Brain pericyte (primary cell): ENCODE measurements at places on chromosomes 6 and 20.

- DNase-seq: no peak
These were observed 8.3 kb downstream of the SLC13A3 start for GRCh38 chr20:46642969-46643343.

DNA sequence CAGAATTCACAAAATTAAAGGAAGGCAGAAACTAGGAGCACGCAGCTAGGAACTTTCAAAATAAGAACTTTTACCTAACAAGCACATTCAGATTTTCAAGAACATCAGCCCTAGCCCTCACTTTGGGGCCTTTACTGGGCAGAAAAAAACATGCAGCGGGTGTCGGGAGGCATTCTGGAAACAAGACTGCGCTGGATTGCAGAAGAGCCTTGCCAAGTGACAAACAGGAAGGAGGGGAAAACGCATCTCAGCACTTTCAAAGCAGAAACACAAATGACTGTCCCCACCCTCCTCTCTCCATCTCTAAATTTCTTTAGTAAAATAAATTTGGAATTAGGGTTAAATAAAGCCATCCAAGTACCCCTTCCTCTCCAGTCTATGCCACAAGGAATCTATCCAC lies 74.6 kb upstream of the RREB1 start:
- no peak for DNase-seq

GRCh38 chr20:2741881-2742280 lies 49.3 kb downstream of the EBF4 start:
- DNase-seq: no peak

GRCh38 chr20:5031206-5031557 lies 29.9 kb upstream of the SLC23A2 start:
- no peak for DNase-seq

DNA sequence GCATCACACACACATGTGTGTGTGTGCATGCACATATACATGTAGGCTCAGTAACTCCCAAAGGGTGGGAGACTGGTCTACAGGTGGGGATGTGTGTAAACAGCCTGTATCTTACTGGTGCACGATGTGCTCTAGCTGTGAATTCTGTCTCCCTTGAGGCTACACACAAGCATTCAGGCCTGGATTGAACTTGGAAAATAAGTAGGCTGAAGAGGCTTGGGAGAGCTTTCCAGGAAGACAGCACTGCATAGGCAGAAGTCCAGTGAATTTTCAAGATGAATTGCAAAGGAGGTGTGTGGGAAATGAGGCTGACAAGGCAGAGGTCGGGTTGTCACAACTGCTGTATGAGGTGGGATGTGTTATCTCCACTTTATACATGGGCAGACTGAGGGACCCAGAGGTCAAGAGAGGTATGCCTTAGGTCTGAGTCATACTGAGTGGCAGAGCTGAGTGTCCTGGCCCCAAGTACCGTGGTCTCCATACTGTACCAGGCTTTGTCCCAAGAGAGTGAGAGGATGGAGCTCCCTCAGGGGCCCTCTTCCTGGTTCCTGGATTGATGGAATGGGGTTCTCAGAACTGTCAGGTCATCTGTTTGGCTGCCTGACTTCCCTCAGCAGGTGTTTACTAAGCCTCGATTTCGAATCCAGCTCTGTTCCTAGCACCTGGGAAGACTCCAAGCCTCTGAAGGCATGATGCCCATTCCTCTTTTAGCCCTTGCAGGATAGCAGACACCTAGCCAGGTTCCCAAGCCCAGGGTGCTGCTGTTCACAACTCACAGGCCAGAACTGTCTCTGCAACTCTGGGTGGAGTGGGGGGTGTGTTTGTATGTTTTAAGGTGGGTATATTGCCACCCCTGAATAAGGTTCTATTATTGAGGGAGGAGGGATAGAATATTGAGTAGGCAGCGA lies 14.4 kb downstream of the SNPH start:
- DNase-seq: no peak
